ENCODE measurements at places on chromosomes 2 and 18. TPM values are rescaled to one million over a fixed set of nuclear protein-coding genes. Genes with fewer than 3 reads are reported as not detected.

Gene PREB
- total RNA-seq = 24.6 TPM

Gene ERFE
- total RNA-seq = 0.79 TPM

Gene C1QL2
- 0.09 TPM for total RNA-seq

Gene IL1F10
- not detected for total RNA-seq

Gene CYTIP
- total RNA-seq = 4.9 TPM

Gene CCDC141
- total RNA-seq = 3.9 TPM

- H3K36me3 ChIP-seq = no peaks in the 10 kb centered on the region
- no peak overlapping the region for H3K4me3 ChIP-seq
- no peak for DNase-seq
- H3K4me1 ChIP-seq = no peaks in the 10 kb centered on the region
These were observed 207.5 kb downstream of the STK39 start for GRCh38 chr2:168039881-168040280.

GRCh38 chr2:46360303-46360702 is 63.1 kb downstream of the EPAS1 start:
- H3K36me3 ChIP-seq = peaks cover 11% of the 10 kb centered on the region
- H3K27ac ChIP-seq = no peak overlapping the region
- DNase-seq = no peak

DNA sequence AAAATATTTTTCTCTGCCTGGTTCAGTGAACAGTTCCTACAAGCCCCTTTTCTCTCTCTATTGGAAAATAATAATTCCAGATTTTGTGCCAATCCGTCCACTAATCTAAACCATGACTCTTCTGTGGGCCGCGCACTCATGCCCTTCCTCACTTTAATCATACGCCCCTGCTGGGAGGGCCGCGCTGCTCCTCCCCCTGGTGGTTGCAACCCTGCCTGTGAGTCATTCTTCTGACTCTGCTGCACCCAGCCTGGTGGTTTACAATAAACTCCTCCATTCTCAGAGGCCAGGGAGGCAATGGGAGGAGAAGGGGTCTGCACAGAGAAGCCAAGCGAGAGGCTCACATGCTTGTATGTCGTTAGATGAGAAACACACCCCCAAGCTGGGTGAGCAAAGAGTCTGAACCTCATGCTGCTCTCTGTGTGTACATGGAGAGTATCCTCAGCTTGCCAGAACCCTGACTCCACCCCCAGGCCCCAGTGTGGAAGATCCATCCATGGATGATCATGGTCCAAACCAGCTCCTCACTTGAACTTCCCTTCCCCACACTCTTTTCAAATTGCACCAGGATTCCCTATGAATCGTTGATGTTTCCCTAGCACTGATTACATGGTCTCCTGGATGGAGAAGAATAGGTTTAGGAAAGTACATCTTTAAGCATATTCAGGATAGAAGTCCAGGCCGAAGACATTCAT is 228.9 kb downstream of the ANKRD30B start:
- no peak for DNase-seq
- no peaks in the 10 kb centered on the region for H3K36me3 ChIP-seq
- H3K4me3 ChIP-seq = no peak overlapping the region
- no peaks in the 10 kb centered on the region for H3K27me3 ChIP-seq

Gene CCDC68
- 4.2 TPM for total RNA-seq

Gene TMEFF2
- not detected for total RNA-seq

GRCh38 chr18:61764381-61764780 is 128.4 kb downstream of the RNF152 start:
- H3K4me3 ChIP-seq = no peak overlapping the region
- no peak for DNase-seq
- no peaks in the 10 kb centered on the region for H3K4me1 ChIP-seq
- no peak overlapping the region for H3K27ac ChIP-seq
- no peaks in the 10 kb centered on the region for H3K27me3 ChIP-seq
- H3K36me3 ChIP-seq = no peaks in the 10 kb centered on the region

Gene C2orf80
- not detected for total RNA-seq

GRCh38 chr2:85309699-85310321 is 18.0 kb downstream of the TGOLN2 start:
- H3K27me3 ChIP-seq = no peaks in the 10 kb centered on the region
- DNase-seq = no peak
- no peak overlapping the region for H3K27ac ChIP-seq
- no peaks in the 10 kb centered on the region for H3K36me3 ChIP-seq
- H3K4me3 ChIP-seq = no peak overlapping the region

Gene SLC4A3
- total RNA-seq = 6.1 TPM

GRCh38 chr2:88897715-88898114 is 206.2 kb downstream of the RPIA start:
- H3K27me3 ChIP-seq = no peaks in the 10 kb centered on the region
- no peak for DNase-seq
- no peaks in the 10 kb centered on the region for H3K4me1 ChIP-seq
- no peak overlapping the region for H3K4me3 ChIP-seq
- H3K27ac ChIP-seq = no peak overlapping the region

DNA sequence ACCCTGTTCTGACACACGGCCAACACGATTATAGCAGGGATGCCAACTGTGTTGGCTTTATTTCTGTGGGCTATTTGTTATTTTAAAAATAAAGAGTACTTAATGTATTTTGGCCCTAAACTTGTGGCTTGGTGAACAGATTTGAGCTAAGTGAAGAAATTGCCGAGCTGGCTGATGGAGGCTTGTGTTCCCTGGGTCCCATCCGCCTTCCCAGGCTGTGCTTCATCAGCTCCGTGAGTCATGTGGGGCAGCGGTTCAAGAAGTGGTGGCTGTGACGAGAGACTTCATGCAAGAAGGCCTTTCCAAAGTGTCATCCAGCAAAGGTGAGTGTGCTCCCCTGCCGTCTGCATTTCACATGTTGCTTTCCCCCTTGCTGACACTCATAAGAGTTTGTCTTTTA is 73.6 kb upstream of the NCK2 start:
- no peak overlapping the region for H3K4me3 ChIP-seq
- H3K27me3 ChIP-seq = no peaks in the 10 kb centered on the region
- no peaks in the 10 kb centered on the region for H3K36me3 ChIP-seq
- no peaks in the 10 kb centered on the region for H3K4me1 ChIP-seq
- no peak overlapping the region for H3K27ac ChIP-seq
- no peak for DNase-seq

GRCh38 chr2:241339839-241340630 is 16.1 kb upstream of the FARP2 start:
- H3K4me1 ChIP-seq = peaks cover 19% of the 10 kb centered on the region
- H3K27me3 ChIP-seq = no peaks in the 10 kb centered on the region
- H3K27ac ChIP-seq = no peak overlapping the region
- H3K36me3 ChIP-seq = peaks cover 72% of the 10 kb centered on the region

Gene RTP5
- total RNA-seq = not detected

DNA sequence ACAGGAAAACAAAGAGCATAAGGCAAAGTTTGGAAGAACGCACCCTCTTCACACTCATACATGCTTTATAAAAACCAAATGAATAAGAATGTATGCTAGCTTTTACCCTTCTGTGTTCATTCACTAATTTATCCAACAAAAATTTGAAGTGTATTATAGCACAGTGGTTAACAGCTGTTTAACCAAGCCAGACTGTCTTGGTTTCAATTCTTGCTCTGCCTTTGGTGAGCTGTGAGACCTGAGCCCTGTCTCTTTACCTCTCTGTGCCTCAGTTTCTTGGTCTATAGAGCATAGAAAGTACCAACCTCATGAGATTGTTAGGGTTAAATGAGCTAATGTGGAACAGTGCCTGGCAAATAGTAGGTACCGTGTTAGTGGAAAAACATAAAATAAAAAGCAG is 104.5 kb upstream of the TTC39C start:
- DNase-seq = no peak
- no peaks in the 10 kb centered on the region for H3K27me3 ChIP-seq
- no peak overlapping the region for H3K4me3 ChIP-seq
- peaks cover 3% of the 10 kb centered on the region for H3K36me3 ChIP-seq
- H3K4me1 ChIP-seq = no peaks in the 10 kb centered on the region
- no peak overlapping the region for H3K27ac ChIP-seq

DNA sequence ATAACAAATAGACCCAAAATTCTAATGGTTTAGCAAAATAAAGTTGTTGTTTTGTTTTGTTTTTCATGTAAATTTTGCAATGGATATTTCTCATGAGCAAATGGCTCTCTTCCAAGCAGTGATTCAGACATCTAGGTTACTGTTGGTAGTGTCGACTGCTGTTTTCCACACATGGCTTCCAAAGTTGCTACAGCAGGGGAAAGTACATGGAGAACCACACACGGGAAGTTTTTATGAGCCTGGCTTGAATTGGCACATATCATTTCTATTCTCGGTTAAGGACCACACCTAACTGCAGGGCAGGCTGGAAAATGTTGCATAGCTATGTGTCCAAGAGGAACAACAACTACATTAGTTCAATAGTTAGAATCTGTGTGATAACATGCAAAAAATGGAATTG is 262.1 kb downstream of the GALNT13 start:
- H3K27ac ChIP-seq = no peak overlapping the region
- no peak for DNase-seq
- no peaks in the 10 kb centered on the region for H3K27me3 ChIP-seq
- no peak overlapping the region for H3K4me3 ChIP-seq

Gene MOCOS
- 1.6 TPM for total RNA-seq

Data from pancreas (tissue), 10 donors.